Hepatocyte (in vitro differentiated cells): ENCODE measurements at places on chromosomes 16 and 17.

DNA sequence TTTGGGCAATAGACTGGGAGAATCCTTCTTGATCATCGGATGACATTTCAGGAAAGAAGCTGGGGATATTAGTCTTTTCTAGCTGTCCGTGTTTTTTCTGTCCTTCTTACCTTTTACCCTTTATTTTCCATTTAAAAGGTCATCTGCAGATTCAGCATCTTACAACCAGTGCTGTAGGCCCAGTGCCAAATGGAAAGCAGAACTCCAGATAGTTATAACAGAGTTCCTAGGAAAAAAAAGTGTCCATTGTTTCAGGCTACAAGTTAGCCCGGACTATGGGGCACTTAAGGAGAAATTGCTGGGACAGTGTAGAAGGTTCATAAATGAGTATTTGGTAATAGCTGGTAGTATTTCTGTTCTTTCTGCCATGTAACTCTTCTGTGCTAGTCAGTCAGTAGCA lies 28.4 kb downstream of the LDHD start:
- no peak for DNase-seq

DNA sequence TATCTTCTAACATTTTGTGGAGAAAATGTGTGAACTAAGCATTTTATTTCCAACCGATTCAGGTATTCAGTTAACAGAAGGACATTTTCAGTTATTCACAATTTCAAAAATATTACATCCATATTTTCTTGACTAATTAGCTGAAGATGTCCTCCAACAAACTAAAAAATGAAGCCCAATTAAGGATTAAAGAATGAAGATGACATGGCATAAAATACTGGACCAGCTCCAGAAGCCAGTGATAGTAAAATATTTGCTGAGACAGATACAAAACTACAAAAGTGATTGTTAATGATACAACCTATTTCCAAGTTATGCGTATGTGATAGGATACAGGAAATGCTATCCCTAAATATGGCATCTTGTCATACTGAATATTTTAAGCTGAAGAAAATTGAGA lies 48.6 kb downstream of the PMP22 start:
- DNase-seq, result no peak

- DNase-seq, result peak; percentile 15
These were observed 679.8 kb upstream of the KIF2B start for GRCh38 chr17:53142890-53143289.

GRCh38 chr17:59365383-59365981 lies 34.0 kb downstream of the YPEL2 start:
- DNase-seq, result peak; percentile 28

GRCh38 chr17:4530799-4531730 lies 24.1 kb downstream of the MYBBP1A start:
- no peak for DNase-seq

- DNase-seq, result no peak
These were observed 6.3 kb upstream of the MLLT6 start for GRCh38 chr17:38698760-38699159.

GRCh38 chr17:47757386-47757785 lies 24.4 kb downstream of the TBX21 start:
- DNase-seq, result no peak

DNA sequence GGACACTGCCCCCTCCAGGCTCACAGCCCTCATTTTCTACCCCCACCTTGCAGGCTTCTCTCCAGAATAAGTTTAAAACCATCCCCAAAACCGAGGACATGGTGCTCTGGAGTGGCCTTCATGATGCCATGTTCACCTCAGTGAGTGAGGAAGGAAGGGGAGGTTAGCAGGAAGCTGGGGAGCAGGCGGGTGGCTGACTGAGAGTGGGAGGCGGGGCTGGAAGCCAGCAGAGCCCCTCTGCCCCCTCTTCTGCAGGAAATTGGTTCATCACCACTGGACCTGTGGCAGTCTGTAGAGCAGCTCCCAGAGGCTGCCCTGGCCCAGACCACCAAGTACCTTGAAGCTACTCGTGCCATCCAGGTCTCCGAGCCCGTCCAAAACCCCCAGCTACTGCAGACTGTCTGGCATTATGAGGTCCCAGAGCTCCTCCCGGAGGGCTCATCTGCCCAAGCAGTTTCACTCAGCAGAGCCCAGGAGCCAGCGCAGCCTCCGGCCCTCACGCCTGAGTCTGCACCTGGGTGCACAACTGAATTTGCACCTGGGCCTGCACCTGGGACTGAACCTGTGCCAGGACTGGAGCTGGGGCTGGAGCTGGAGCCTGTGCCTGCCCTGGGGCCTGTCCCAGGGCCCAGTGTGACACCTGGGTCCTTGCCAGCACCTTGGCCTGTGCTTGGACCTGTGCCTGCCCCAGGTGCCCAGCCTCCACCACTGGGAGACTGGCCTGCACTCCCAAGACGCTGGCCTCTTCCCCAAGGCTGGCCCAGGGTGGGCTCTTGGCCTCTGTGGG lies 19.0 kb downstream of the C16orf96 start:
- no peak for DNase-seq

DNA sequence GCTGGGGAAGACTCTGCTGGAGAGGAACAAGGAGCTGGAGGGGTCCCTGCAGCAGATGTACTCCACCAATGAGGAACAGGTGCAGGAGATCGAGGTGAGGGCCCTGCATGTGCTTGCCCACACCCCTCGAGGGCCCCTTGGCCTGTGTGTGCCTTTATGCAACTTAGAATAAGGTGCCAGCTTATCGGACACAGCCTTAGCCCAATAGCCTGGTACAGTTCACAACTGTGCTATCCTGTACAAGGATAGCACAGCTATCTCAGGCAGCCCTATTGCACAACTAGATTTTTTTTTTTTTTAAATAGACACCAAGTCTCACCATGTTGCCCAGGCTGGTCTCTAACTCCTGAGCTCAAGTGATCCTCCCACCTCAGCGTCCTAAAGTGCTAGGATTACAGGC lies 12.1 kb downstream of the CDR2L start:
- DNase-seq, result no peak

GRCh38 chr16:57803134-57803990 lies 1.1 kb upstream of the KIFC3 start:
- peak; percentile 17 for DNase-seq

- peak; percentile 93 for DNase-seq
These were observed at the start of gene RHBDF1 for GRCh38 chr16:72561-73548. RHBDF1 (minus strand) TSS chr16:72631; CDS start chr16:65015, 7,616 bp downstream.

DNA sequence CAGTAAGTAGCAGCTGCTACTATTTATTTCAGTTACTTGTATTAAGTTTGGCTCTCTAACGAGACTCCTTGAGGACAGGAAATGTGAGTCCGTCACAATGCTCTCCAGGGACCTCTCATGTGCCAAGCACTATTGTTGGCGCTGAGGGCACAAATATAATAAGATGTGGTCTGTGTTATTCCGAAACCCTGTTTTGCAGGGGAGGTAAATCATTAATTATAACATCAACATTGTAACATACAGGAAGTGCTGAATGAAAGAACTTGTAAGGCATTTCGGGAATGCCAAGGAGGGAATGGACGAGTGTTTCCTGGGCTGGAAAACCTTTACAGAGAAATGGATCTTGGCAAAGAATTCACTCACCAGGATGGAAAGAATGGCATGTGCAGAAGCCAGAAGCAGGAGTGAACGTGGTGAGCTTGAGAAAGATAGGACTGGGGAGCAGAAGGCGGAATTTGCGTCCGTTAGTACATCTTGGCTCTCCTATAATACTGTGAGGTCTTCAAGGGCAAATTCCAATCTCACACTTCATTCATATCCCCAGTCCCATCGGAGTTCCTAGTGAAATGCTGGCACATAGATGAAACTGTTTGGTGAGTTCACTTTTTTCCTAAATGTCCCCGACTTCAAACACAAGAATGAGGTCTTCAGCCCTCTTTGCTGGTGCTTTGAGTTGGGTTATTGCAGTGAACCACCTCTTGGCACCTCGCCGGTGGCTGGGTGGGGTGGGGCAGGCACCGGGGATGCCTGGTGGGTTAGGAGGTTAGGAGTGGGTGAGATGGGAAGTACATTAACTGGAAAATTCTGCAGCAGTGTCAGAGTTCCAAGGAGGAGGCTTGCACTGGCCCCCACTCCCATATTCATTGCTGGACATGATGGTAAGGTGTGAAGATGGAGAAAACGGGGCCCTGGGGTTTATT lies 11.5 kb downstream of the TAC4 start:
- no peak for DNase-seq

GRCh38 chr17:15966879-15967248 lies 21.9 kb downstream of the ADORA2B start:
- no peak for DNase-seq

DNA sequence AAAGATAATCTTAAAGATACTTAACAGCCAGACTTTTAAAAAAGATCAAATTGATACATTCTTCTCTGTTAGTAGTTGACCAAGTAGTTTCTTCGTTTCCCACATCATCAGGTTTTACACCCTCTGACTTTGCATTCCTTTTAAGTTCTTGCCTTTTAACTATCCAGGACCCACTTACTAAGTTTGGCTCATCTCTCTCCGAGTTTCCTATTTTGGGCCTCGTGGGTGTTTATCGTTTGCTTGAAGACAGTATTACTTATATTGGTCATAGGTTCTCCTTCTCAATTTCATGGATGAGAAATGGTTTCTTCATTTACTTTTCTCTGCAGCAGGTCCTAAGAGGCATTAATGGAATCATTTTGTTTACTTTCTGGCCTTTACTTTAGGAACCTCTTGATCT lies 43.2 kb downstream of the RPA1 start:
- no peak for DNase-seq

DNA sequence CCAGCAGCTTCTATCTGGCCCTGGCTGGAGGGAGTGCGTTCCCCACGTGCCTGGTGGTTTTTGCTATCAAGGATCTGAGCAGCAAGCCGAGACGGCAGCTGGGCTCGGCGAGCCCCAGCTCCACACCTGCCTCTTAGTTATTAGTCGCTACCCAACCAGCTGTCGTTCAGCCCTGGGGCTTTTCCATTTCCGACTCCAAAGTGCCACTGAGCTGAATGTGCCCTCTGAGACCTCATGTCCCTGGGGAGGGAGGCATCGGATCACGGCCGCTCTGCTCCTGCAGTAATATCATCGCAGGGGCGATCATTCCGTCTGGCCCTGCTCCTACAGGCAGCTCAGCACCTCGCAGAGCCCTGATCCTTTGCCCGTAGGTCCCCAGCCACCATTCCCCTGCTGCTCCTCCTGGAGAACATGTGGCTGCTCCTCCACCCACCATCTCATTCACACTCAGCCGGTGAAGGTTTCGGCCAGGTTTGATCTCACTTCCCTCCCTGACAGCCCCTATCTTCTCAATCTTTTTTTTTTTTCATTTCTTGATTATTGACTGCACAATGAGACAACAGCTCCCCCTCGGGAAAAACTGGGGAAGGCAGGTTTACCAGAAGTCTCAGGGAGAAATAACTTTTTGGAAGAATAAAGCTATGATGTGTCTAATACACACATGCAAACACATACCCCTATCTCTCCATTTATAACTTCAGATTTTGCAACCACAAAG lies 86.7 kb downstream of the ZFHX3 start:
- DNase-seq, result no peak

- no peak for DNase-seq
These were observed 8.1 kb downstream of the MYOCD start for GRCh38 chr17:12673788-12674187.

DNA sequence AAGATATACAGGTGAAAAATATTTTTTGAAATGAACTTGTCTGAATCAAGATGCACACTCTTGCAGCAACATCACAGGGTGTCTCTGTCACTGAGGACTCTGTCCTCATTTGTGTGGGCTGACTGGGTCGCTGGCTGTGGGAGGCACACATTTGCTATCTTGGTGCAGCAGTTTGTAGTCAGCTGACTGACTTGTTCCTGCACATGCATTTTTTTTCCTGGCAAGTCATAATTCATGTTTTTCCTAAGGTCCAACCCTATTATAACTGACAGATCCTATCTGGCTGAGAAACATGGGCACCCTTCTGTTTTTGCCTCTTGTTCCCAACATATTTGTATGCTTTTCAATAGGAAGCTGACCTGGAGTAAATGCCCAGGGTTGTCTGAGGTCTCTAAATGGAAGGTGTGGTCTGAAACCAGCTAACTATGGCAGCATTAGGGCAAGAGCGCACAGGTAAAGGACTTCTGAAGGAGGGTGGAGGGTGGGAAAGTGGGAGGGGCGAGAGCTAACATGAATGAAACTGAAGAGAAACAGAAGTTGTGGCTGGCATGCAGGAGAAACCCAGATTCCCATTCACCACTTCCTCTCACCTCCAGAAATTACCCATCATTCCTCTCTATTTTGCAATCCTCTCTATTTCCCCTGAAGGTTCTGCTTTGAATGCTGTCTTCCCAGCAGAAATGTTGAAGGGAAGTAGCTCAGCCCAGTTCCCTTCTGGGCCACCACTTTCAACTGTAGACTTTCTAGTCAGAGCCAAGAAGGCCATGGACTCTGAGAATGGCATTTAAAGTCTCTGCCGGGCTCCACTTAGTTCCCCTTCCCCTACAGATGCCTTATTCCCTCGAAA lies 166.1 kb downstream of the PRKCA start:
- peak; percentile 39 for DNase-seq

DNA sequence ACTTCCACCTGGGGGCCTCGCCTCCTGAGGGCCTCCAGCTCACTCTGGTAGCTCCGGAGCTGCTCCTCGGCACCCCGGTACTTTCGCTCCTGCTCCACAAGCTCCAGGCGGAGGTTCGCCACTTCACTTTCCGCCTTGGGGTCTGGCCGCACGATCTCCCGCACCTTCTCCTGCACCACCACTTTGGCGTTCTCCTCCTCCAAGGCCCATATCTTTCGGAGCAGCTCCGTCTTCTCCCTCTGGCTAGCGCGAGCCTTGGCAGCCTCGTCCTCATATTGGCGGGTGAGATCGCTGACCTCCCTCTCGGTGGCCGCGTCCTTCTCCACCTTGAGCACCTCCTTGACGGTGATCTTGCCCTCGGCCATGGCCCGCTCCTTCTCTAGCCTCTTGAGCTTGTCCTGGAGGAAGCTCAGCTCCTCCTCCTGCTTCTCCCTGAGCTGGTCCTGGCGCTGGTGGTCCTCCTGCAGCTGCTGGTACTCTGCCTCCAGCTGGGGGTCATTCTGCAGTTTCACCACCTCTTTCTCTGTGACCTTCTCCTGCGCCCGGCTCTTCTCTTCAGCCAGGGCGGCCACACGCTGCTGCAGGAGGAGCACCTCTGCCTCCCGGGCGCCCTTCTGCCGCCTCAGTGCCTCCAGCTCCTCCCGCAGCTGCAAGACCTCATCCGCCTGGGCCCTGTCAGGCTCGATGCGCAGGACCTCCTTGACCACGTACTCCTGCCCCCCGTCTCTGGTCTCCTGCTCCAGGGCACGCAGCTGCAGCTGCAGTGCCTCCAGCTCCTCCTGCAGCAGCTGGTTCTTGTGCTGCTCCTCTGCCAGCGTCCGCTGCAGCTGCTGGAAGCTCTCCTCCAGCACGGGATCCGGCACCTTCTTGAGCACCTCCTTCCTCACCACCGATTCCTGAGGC lies 37.9 kb downstream of the UBN1 start:
- no peak for DNase-seq

DNA sequence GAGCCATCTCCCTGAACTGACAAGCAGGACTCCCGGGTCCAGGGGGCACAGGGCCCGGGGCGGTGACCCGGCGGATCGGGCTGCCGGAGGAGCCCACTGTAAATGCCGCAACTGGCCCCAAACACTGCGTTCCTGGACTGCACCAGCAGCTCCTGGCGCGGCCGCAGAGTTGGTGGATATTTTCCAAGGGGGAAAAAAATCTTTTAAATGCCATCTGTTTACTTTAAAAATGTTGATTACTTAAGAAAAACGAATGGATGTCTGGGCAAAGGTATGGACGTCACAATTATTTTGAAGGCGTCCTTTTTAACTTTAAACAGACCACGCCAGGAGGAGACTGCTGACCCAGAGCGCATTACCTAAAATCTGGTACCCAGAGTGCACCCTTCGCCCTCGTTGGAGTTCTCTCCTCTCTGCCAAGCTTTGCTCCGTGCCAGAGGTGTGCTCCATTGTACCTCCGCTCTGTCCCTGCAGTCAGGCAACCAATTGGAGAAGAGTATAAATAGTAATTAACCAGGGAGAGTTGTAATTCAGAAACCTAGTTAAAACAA lies 3.4 kb downstream of the HS3ST3B1 start:
- DNase-seq, result no peak

- DNase-seq, result no peak
These were observed 287.1 kb downstream of the SOX9 start for GRCh38 chr17:72407931-72408330.
